Chondrocyte (in vitro differentiated cells): ENCODE measurements at places on chromosomes 13 and 19. TPM values are rescaled to one million over a fixed set of nuclear protein-coding genes. Genes with fewer than 3 reads are reported as not detected.

GRCh38 chr19:33235269-33235995, 9.8 kb upstream of the SLC7A10 start:
- no peak for DNase-seq

- DNase-seq = no peak
Measured at GRCh38 chr13:64165826-64166225, 2750.2 kb upstream of the PCDH20 start.

CRX gene
- total RNA-seq = not detected in 3 replicates

DNA sequence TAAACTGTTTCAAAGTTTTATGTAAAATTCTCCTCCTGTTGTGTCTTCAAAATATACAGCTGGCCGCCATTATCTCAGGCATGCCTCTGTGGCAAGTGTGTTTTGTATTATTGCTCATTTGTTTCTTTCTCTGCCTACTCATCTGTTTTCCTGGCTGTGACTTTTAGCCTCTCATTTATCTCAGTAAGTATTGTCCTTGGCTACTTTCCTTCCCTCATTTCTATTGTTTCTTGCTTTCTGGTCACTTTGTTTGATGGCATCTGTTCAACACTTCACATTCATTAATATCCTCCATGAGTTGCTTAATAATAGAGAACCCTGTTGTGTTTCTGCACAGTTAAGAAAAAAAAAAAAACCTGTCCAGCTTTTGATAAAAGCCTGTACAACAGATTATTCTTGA, 869.4 kb downstream of the PCDH17 start:
- no peak for DNase-seq

GRCh38 chr19:44580366-44580895, 32.9 kb upstream of the IGSF23 start:
- DNase-seq = no peak

ARHGAP45 gene
- total RNA-seq = 0.57 to 1.6 TPM (median 1.0 TPM) in 3 replicates

OVOL3 gene
- not detected in 3 replicates for total RNA-seq

DNA sequence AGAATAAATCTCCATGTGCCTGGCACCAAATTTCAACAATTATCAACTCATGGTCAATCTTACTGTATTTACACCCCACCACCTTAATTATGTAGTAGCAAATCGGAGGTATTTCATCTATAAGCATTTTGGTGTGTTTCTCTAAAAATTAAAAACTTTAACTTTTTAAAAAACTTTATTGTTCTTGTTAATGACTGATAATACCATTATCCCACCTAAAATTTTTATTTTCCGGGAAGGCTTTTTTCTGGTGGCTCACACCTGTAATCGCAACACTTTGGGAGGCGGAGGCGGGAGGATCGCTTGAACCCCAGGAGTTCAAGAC, 453 bp upstream of the PDCD2L start:
- no peak for DNase-seq

DNA sequence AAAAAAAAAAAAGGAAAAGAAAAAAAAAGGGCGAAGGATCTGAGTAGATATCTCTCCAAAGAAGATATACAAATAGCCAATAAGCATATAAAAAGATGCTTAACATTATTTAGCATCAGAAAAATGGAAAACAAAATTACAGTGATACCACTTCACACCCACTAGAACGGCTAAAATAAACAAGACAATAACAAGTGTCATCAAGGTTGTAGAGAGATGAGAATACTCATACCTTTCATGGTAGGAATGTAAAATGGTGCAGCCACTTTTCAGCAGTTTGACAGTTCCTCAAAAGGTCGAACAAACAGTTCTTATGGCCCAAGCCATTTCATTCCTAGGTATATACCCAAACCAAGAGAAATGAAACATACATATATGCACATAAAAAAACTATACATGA, 33.5 kb downstream of the FOXO1 start:
- DNase-seq = no peak

DNA sequence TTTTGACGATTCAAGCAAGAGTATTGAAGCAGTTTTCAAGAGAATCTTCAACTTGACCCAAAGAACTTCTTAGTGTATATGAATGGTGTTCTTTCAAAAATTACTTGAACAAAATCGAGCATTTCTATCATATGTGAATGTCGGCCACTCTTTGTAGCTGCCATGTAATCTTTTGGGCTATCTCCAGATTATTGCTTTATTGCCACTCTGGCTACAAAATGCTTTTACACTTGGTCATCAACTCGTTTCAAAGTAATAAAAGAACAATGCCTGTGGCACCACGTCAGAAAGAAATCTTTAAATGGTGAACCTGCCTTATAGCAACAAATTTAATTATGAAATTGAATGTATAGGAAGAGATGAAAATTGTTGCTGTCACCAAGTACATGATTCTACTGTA, 834.5 kb downstream of the GPC5 start:
- DNase-seq = no peak

DNA sequence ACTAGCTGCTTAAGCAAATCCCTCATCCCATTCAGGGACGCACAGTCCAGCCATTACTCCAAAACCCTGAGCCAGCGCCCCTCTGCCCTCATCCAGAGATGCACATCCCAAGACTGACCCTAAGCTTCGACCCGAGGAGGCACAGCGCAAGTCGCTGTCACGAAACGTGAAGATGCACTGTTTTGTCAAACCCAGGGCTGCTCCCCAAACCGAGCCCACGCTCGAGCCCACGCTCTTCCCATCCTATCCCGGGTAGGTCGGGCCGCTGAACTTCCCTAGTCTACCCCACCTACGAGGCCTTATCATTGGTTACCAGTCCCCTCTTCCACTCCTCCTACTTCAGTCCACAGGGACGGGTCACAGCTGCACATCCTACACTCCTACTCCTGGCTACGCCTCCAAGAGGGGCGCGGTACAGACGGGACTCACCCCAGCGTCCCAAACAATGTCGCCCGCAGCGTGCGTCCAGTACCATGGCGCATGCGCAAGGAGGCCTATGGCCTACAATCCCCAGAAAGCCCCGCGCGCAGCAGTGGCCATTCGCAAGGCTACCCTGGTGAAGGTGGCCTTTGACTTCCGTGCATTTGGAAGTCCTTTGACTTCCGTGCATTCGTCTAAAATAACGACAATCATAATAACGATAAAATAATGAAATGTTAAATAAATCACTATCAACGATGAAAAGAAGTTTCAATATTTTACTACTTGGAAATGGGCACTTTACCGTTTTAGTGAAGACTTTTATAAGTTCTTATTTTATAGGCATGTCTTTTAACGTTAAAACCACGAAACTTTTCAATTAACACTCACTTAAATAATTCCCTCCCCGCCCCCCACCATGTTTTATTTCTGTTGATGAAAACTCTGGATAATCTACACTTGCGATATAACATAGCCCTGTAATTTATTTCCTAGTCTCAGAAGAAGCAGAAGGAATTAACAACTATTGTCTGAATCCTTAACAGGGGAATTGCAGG, at the start of gene ZNF285:
ZNF285 (minus strand) TSS at position 470 of the 977 bp plus-strand sequence. CDS start 4,395 bp downstream, outside the sequence.
- DNase-seq = peak; percentile 98

DNA sequence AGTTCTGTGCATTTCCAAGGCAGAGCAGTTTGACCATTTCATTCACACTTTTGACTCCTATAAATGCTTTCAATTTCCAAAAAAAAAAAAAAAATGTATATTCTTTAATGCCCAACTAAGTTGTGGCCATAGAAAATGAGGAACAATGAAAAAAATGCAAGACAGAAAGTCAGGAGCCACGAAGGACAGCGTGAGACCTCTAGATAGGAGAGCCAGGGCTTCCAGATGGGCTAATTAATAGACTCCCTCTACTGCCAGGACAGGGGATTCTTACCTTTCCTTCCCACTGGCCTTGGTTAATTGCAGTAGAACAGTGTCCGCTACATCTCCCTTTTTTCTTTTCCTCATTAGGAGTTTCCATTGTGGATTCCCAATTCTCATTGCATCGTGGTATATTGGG, 8.6 kb downstream of the FPR3 start:
- DNase-seq = no peak

ZNF699 gene
- total RNA-seq = 6.9 to 12.2 TPM (median 10.5 TPM) in 3 replicates

- DNase-seq = no peak
Measured at GRCh38 chr13:106036870-106037269, 498.6 kb downstream of the EFNB2 start.
